Stimulated activated CD4-positive, alpha-beta T cell treated with anti-CD3 and anti-CD28 coated beads, Interleukin-12 subunit alpha, Interleukin-12 subunit beta, amount 100 ng/mL, for 24 hours (primary cell): ENCODE measurements at places on chromosomes 11 and 22.

- DNase-seq: no peak
Measured at GRCh38 chr11:128610721-128611617, 23.6 kb upstream of the ETS1 start.

GRCh38 chr11:67119585-67120391, 725 bp downstream of the KDM2A start:
- no peak for DNase-seq

DNA sequence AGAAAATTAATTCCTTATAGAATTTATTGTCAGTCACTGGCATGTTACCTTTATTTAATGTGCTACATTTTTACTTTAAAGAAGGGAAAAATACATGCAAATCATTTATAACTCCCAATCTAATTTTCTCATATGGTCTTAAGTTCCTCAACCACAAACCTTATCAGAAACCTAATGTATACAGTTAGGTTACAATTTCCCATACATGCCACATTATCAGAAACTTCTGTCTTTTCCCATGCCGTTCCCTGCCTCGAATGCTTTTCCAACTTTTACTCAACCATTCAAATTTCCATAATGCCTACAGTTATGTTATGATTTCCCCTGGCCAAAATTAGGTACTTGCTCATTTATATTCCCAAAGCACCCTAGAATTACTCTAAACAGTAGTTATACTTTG, 13.5 kb downstream of the RSF1 start:
- DNase-seq: no peak

DNA sequence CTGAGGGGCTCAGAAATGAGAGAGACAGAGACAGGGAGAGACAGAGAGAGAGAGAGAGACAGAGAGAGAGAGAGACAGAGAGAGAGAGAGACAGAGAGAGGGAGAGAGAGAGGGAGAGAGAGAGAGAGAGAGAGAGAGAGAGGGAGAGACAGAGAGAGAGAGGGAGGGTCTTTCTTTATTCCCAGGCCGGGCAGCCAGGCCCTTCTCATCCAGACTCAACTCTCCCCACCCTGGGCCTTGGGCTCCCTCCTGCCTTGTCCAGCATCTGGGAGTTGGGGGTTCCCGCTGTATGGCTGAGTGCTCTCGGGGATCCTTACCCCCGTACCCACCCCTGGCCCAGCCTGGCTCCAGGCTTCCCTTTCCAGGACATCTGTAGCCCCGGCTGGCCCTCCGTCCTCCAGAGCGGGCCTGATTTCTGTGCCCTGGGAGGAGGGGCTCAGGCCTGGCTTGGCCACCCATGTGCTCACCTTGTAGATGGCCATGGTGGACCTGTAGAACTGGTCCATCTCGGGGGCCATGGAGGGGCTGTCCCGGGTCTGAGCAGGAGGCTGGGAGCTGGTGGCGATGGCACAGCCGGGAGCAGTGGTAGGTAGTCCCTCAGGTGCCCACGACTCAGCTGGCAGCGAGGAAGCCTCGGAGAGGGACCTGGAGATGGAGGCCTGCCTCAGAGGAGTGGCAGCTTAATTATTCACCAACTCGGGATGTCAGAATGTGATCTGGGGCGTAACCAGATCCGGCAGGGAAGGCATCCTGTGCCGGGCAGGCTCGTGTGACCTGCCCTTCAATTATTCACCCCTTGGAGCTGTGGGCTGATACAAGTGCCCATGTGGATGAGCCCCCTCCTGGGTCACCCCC, at the start of gene BAIAP2L2:
BAIAP2L2 (minus strand) TSS at position 677 of the 855 bp plus-strand sequence; CDS start at position 518, 159 bp downstream.
- no peak for DNase-seq

DNA sequence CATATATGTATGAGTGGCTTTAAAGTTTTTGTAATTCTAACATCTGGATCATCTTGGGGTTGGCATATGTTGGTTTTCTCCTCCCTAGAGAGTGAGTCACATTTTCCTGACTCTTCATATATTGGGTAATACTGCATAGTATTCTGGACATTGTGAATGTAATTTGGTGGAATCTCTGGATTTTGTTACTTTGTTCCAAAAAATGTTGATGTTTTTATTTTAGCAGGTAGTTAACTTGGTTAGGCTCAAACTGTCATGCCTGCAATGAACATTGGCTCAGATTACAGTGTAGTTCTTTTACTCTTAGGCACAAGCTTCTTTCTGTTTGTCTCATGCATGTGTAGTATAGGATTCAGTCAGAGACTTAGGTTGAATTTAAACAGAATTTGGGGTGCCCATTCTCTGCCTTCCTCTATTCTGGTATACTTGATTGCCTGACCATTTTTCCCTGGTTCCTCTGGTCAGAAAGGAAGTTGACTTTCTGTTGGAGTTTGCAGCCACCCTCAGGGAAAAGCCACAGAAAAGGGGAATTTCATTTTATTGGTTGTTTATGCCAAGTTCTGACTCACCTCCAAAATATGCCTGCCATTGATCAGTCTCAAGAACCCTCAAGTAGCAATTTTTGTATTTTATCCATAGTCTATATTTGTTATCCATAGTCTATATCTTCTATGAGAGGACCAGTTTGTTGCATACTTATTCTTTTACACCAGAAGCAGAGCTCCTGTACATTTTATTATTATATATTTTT, 151.7 kb downstream of the UVRAG start:
- DNase-seq: no peak

DNA sequence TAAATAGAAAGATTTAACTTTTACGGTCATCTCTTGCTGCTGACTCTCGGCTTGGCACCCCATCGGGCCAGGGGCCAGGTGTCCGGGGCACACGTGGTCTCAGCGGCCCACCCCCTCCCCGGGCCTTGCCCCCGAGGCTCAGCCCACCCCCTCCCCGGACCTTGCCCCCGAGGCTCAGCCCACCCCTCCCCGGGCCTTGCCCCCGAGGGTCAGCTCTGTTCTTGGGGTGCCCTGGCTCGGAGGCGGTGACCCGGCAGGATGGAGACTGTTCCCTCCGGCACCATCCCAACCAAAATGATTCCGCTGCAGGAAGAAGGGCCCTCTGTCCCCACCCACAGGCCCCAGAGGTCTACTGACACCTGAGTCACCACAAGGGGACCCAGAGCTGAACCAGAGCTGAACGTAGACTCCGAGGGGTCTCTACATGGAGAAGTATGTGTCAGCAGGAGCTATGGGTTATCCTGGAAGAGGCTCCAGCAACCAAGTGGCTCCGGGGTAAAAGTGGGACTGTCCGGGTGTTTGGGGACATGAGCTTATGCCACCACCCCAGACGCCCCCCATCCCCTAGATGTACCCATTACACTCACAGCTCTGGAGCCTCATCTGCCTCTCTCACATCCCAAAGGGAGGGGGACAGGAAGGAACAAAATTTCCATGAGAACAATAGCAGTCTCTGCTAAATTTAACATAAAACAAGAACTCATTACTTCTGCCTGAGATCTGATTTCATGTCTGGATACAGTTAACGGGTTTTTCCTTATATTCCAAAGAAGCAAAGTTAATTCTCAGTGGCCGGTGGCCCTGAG, 38.4 kb downstream of the MACROD1 start:
- DNase-seq: no peak

DNA sequence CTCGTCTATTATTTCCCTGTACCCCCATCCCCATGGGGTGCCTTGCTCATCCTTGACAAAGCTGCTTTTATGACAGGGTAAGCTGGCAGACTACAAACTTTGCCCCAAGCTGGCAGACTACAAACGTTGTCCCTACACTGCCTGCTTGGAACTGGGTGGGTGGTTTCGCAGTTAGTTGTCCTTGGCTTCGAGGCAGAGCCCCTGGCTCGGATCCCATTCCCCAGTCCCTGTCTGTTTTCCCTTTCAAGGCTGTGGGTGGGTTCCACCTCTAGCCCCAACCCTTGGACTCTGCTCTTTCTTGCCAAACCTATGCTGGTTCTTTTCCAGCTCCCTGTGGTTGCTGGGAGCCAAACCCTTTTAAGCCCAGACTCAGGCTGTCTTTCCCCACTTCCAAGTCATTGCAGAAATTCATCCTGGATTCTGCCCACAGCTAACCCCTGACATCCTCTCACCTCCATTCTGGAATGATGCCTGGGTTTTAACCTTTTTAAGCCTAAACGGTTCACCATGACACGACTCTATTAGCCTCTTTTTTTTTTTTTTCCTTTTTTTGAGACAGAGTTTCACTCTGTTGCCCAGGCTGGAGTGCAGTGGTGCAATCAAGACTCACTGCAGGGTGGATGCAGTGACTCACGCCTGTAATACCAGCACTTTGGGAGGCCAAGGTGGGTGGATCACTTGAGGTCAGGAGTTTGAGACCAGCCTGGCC, 9.2 kb upstream of the RBM14 start:
- DNase-seq: no peak

GRCh38 chr11:15627560-15627959, 512.8 kb downstream of the INSC start:
- no peak for DNase-seq

GRCh38 chr22:17492247-17492646, 71.1 kb upstream of the SLC25A18 start:
- no peak for DNase-seq

GRCh38 chr11:103407641-103408040, 298.4 kb downstream of the DYNC2H1 start:
- DNase-seq: no peak

DNA sequence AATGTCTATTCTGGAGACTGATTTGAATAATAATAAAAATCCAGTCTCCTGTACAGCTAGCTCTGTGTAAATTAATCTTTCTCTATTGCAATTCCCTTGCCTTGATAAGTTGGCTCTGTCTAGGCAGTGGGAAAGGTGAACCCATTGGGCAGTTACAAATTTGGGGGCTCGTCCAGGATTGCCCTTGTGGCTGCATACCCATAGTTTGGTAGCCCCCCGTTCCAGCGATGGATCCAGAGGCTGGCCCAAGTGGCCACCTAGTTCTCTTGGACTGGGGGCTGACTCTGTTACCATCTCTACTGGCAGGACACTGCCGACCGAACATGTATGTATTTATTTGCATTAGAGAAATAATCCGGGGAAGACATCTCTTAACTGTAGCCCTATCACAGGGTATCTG, 326.2 kb upstream of the PDGFD start:
- DNase-seq: no peak

DNA sequence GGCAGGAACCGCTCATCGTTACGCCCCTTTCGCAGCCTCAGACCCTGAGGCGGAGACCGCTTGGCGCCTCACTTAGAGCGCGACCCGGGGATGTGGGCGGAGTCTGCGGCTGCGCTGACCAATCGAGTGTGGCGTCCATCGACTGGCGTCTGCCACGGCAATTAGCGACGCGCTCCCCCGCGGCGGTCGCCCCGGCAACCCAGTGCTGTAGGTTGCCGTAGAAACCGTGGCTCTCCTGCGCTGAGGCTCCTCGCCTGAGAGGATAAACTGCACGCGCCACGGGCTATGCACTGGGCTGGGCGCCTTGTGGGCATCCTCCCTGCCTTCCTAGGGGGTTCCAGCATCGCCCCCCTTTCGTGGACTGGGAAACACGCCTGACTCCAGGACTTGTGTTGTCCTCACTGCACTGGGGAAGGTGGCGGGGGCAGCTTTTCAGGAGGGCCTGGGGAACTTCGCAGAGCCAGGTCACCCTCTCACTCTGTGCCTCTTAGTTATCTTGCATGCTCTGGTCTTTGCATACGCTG, 701 bp upstream of the P2RX6 start:
- peak; percentile 87 for DNase-seq

DNA sequence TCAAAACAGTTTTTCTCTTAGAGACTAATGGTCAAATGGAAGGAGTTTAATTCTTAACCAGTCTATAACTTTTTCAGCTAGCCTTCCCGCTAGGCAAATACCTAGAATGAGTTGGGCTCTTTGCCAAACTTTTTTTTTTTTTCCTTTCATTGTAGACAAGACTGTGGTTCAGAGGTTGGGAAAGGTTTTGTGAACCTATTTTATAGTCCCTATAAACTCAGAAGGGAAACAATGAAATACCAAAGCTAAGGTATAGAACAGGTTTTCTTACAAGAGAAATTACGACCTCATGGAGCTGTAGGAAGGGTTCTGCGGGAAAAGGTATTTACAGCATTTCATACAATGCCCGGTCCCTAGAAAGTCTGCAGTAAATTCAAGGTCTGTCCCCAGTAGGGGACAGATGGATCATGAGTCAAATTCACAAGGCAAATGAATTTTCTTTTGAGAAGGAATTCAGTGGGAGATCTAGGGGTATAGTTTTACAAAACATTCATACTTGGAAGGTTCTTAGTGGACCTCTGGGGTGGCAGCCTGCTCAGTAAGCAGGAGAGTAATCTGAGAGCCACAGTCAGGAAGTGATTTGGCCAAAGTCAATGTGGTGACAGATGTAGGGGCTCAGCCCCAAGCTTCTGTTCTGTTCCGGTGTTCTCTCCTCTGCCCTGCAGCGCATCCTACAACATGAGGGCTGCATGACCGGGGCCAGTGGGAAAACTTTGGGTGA, 146.8 kb downstream of the DBX1 start:
- no peak for DNase-seq

DNA sequence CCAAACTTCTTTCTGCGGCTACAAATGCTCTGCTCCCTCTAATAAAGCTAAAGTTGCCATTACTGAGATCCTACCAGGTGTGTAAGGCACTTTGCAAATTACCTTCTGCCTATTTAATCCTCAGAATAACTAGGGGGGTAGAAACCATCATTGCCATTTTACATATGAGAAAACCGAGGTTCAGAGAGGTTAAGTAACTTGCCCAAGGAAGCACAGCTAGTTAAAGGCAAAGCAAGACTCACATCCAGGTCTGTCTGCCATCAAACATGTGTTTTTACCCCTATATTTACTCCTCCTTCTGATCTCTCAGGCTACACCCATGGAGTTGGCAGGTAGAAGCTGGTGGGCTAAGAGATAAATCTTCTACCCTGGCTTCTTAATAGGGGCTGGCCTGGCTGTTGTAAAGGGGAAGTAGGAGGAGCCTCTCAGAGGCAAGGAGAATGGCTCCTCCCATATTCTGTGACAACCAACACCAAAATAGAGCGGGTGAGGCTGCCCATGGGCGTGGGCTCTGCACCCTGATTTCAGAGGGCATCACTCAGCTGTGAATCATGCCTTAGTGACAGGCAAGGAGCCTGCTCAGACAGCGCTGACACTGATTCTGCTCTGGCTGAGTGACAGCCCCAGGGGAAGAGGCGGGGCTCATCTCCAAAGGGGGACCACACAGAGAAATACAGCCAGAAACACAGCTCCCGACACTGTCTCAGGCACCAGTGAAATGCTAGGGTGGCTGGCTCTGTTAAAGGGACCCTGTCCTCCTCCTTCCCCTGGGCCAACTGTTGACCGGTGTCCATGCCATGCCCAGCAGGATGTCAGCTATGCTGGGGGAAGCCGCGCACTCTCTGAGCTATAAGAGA, 106.8 kb downstream of the ABTB2 start:
- peak; percentile 37 for DNase-seq

DNA sequence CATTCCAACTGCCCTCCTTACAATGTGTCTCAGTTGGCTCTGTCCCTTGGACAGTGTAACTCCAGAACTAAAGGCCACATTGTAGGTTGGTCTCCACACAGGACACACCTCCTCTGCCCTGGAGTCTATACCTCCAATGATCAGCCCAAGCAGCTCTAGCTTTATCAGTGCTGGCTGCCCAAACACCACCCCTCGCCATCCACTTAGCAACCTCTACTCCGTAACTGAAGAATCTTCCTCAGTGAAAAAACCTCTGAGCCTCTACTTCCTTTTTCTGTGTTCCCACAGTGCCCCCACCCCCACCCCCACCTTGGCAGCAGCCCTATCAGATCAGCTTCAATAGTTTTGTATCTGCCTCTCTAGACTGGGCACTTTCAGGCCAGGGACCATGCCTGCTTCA, 33.4 kb downstream of the SERPINH1 start:
- DNase-seq: no peak

GRCh38 chr11:77064648-77065217, 2.0 kb upstream of the CAPN5 start:
- no peak for DNase-seq

GRCh38 chr11:114135737-114136151, 76.2 kb downstream of the ZBTB16 start:
- no peak for DNase-seq
